Amniotic epithelial cell (primary cell): ENCODE measurements at places on chromosomes 12 and 14.

GRCh38 chr14:93734086-93734822 is 54.0 kb downstream of the PRIMA1 start:
- no peak for DNase-seq

DNA sequence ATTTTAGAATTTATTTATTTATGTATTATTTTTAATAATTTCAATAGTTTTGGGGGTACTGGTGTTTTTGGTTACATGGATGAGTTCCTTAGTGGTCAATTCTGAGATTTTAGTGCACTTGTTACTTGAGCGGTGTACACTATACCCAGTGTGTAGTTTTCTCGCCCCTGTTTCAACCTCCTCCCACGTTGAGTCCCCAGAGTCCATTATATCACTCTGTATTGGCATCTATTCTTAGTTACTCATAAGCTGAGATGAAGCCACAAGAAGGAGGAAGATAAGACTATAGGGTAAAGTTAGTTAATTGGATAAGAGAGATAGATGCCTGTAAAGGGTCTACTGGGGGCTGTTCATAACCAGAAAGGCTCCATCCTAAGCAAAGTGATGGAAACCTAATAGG is 4.0 kb downstream of the C1S start:
- no peak for DNase-seq

GRCh38 chr12:130026608-130027176 is 122.9 kb upstream of the TMEM132D start:
- no peak for DNase-seq

DNA sequence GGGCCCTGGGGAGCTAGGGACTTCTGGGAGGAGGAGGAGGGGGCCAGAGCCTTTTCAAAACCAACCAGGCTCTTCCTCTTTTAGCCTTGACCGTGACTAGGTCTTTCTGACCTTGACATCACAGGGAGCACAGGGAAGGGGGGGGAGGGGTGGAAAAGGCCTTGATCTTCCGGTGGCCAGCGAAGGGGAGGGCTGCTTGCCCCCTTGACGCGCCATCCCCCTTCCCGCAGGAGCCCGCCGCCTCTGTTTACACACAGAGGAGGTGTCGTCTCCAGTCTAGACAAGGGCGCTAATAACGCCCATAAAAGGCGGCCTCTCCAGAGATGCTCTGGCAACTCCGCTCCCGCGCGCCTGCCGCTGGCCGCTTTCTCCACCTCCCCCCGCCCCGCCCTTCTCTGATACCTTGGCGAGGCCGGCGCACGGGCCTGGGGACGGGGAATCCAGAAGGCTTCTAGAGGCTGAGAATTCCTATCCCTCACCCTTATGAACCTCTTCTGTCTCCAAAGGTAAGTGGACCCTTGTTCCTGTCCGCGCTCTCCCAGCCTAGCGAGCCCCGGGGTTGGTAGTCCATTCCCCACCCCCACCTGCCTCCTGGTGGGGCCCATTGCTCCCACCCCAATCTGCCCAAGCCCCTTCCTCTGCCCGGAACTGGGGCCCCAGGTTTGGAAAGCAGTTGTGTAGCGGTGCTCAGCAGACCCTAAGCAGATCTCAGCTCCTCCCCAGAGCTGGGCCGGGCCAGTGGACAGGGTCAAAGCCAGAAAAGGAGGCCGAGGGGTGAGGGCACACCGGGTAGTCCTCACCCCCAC is 4.9 kb upstream of the HOXC12 start:
- no peak for DNase-seq

DNA sequence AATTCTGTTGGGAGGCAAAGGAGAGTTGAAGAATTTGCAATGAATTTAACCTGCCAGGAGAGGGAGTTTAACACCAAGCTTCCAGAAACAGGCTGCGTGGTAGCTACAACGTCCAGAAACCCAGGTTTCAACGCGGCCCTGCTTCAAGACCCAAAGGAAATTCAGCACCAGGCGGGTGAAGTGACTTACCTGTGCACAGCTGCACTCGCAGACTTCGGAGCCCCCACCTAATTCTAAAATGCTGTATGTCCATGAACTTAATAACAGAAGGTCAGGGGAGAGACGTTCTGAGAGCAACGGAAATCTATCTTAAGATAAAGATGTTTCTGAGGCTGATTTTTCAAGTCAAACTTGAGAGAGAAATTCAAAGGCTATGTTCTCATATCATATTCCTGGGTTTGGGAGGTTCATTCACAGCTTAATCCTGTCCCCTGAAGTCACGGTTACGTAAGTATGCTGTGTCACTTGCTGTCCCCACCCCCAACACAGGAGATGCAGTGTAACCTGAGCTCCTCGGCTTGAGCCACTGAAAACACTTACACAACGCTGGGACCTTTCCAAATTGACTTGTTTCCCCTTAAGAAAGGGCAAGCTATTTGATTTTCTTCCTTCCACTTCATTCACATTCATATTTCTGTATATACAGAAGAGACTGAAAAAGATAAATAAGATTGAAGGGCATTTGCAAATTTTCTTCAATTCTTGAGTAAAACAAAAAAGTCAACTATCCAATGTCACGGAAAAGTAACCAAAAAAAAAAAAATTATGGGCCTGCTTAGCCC is 22.7 kb downstream of the CLIP1 start:
- DNase-seq = peak; percentile 82

DNA sequence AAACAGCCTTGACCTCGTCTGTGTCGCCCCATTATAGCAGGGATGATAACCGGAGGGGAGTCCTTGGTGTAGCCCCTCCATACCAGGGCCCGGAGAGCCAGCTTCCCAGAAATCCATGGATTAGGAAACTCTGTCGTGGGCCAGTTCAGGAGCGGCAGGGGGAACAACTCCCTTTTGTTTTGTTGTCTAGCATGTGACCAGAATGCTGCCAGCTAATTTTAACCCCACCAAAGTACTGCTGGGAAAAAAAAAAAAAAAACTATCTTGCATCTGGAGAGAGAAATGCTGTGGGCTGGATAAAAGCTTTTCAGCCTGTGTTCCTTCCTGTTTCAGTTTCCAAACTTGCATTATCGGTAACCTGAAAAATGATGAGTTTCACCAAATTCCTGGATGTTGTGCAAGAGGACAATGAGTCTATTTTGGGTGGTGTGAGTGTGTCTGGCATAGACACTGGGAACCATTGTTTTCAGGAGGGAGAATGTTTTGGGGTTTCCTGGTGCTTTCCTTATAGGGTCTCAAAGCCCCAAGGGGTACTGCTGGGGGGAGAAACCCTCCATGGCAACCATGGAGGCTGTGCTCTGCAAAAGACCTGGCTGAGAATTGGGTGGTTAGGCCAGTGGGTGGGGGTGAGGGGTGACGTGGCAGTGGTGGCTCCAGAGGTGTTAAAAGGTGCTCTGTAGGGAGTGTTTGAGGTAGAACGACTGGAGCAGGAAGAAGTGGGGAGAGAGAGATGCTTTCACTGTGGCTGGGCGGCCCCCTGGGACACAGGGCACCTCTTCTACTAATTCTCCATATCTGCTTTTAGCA is 14.9 kb upstream of the IRF2BPL start:
- DNase-seq = peak; percentile 93

DNA sequence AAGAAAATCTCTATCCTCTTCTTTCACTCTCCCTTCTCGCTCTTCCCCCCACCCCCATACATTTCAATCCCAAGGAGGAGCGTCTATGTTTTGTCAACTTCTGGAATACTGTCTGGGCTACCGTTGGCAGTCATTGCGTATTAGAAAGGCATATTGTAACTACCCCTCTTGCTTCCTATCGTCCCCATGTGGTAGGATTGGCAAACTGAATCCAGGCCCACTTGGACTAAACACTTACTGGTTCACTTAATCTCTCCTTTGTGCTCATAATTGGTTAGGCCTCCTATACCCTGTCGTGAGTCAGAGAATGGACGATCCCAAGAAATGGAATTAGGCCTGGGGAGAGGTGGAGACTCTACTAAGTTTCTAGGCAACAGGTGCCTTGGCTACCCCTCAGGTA is 68.8 kb upstream of the SLC8A3 start:
- no peak for DNase-seq

DNA sequence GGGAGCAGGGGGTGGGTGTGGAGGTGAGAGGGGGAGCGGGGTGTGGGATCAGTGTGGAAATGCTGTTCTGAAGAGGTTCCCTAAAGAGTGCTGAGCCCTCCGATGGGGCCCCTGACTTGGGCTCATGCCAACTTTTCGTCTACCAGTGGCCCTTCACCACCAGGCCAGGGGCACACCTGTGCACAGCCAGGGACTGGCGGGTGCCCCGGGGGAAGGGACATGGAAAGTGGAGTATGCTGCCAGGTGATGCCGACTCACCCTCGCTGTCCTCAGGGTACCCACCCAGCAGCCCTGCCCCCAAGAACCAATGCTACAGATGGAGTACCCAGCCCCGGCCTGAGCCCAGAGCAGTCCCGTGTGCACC is 26.2 kb downstream of the AMN start:
- DNase-seq = no peak
